K562 (cell line): ENCODE measurements at places on chromosomes 12 and 14. TPM values are rescaled to one million over a fixed set of nuclear protein-coding genes. Genes with fewer than 3 reads are reported as not detected.

Gene RAPGEF3
- total RNA-seq, result 0.78 and 1.3 TPM in 2 replicates

Gene SYNE3
- total RNA-seq, result 2.2 and 3.1 TPM in 2 replicates

Gene KRT73
- total RNA-seq, result not detected in 2 replicates

Gene OAS2
- total RNA-seq, result 0.13 and 0.22 TPM in 2 replicates

Gene KCNMB4
- total RNA-seq, result 0.07 and 0.11 TPM in 2 replicates

Gene PROX2
- not detected in 2 replicates for total RNA-seq

Gene GPR135
- 0.98 and 1.2 TPM in 2 replicates for total RNA-seq

DNA sequence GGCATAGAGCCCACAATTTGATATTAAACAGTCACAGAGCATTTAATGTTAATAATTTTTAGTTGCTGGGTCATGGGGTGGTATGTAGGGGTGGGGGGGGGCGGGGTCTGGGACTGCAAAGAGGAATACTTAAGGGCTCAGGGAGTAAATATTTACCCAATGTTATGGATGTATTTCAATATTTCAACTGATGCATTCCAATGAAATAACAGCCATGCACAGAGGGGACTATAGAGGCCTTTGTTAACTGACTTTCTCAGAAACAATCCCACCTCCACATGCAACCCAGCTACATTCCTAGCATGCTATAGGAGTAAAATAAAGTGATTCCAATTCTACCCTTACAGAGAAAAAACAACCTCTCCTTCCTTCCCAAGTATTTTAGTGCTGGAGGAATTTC, 7.9 kb upstream of the BBS10 start:
- DNase-seq, result no peak

DNA sequence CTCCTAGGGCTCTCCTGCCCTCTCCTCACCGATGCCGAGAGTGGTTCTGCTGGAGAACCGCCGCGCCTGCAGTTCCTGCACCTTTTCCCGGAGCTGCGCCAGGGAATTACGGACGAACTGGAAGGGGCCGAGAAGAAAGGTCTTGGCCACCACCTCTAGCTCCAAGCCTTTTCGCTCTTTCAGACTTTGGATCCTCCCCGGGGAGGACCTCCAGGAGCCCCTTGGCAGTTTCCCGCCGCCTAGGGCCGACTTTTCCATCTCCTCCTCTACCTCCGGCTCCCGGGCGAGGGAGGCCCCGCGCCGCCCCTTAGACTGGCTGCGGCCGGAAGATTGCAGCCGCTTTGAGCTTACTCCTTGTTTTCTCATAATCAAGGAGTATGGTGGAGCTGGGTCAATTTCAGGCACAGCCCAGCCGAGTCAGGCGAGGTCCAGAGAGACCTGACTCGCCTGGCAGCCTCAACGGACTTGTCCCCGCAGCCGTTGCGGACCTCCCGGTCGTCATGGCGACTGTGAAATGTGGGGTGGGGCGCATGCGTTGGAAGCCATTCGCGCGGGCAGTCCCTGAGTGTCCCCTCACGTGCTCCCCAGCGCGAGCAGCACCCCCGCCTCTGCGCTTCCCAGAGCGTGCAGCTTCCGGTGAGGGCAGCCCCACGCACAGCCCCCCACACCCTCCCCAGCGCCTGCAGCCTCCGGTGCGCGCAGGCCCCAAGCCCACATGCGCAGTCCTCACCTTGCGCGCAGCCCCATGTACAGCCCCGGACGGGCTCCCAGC, at the start of gene DPY19L2:
Gene DPY19L2, minus strand, starts transcription at position 466 of the 772 bp plus-strand sequence. Its CDS starts 100 bp downstream, at position 366.
- no peak for DNase-seq

- DNase-seq, result no peak
Observed at GRCh38 chr14:50820786-50821509, 10.0 kb downstream of the NIN start.

Gene WNT1
- not detected in 2 replicates for total RNA-seq

Gene RDH16
- 0.36 and 0.42 TPM in 2 replicates for total RNA-seq

- no peak for DNase-seq
Observed at GRCh38 chr12:29781705-29782266, 2.0 kb downstream of the TMTC1 start.

GRCh38 chr12:46560089-46560488, 187.5 kb upstream of the SLC38A2 start:
- DNase-seq, result no peak

Gene SERPINA10
- not detected in 2 replicates for total RNA-seq

DNA sequence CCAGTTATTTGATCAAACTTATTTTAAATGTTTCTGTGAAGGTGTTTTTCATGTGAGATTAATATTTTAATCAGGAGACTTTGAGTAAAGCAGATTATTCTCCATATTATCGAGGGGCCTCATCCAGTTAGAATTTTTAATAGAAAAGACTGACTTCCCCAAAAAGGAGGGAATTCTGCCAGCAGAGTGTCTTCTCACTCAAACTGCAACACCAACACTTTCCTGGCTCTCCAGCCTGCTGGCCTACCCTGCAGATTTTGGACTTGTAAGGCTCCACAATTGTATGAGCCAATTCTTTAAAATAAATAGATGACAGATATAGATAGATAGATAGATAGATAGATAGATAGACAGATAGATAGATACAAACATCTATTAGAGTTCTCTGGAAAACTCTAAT, 155.7 kb downstream of the SEC23A start:
- no peak for DNase-seq

- no peak for DNase-seq
Observed at GRCh38 chr12:1920971-1921370, 2.5 kb upstream of the CACNA2D4 start.
